ENCODE measurements at places on chromosomes 4 and X. TPM values are rescaled to one million over a fixed set of nuclear protein-coding genes. Genes with fewer than 3 reads are reported as not detected.

DNA sequence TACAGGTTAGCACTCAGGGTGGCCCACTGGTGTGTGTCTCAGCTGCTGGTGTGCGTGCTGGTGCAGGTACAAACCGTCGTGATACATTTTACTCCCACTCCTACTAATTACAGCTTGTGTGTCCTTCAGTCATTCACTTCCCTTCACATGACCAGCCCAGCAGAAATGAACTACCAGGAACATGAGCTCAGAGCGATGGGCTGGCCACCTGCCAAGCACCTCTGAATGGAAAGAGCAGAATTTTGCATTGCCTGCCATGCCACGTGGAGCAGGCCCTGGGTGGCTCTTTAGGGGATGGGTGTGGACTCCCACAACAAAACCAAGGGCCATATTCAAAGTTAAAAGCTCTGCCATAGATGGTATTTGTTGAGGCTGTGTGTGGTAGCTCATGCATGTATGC lies 58.9 kb upstream of the PGM2 start:
- peak; percentile 6 for DNase-seq

Gene ARSJ
- total RNA-seq = 22.7 TPM

GRCh38 chr4:14977830-14978229 lies 24.5 kb upstream of the CPEB2 start:
- peak; percentile 5 for DNase-seq

GRCh38 chr4:184019076-184019475 lies 114.0 kb downstream of the STOX2 start:
- no peak for DNase-seq

GRCh38 chr4:179112441-179113170 lies 1670.4 kb upstream of the AGA start:
- DNase-seq = no peak

Gene TMEM47
- 0.52 TPM for total RNA-seq

GRCh38 chr4:15893962-15894361 lies 44.6 kb downstream of the FGFBP1 start:
- peak; percentile 85 for DNase-seq

Gene ZFP92
- total RNA-seq = not detected

DNA sequence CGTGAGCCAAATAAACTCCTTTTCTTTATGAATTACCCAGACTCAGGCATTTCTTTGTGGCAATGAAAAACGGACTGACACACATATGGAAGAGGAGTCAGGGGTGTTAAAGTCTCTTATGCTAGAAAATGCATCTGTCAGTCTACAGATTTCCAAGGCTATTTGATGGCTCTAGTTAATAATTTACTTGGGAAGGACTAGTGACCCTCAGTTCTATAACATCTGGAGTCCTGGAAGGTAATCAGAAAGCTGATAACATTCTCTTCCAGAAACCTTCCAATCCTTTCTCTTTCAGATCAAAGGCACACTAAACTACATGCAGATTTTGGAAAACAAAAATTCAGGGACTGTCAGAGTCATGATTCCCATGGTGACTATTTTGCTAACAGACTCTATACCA lies 142.0 kb upstream of the TEX13D start:
- no peak for DNase-seq

Gene ADH4
- total RNA-seq = not detected

Gene CYP2U1
- 3.2 TPM for total RNA-seq

GRCh38 chrX:37347420-37347819 lies 1.7 kb upstream of the PRRG1 start:
- peak; percentile 41 for DNase-seq

Gene DMRTC1B
- not detected for total RNA-seq

DNA sequence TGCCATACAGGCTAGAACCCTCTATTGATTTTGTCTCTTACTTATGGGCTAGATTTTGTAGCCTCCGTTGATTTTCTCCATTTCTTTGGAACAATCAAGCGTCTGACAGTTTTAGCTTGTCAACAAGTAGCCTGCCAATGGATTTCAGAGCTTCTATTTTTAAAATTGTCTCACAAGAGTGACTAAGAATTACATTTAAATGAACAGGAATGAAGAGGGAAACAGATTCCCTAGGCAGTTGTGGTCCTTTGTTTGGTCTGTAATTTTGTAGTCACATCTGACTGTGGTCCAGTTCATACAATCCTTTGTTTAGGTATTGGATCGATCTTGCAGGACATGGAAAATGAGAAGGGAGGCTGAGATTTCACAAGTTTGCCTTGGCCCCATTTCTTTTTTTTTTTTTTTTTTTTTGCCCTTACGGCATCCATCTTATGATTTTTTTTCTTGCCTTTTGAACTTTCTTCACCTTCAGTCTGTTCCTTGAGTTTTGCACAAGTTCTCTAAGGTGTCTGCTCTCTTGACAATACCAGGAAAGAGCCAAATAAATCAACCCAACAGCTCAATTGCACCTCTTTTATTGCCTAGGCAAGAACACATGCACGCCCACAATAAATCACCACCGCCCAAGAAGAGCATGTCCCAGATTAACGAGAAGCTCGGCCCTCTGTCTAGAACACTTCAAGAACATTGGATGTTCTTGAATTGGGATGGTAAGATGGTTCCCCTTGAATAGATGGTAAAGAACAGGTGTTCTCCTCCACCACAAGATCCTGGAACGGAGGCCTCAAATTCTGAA lies 86.5 kb upstream of the EGFL6 start:
- DNase-seq = no peak

Gene PRR32
- total RNA-seq = not detected

DNA sequence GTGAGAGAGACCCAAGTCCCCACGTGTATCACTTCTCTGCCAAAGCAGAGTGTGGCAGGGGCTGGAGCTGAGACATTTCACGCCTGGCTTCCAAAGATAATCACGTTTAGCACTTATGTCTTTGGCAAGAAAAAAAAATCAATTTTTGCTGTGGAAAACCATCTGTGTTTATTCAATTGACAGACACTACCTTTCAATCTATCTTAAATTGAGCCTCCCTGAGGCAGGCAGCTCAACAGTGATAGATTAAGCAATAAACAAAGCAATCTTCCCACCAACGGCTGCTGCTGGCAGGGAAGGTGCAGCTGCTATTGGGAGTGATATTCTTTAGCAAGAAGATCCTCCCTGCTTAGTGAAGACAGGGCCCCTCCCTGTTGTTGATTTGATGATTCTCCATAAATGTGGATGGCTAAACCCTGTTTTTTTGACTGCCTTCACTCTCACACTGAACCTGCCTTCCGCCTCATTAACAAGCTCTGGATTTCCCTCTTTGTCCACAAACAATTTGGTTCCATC lies 11.6 kb upstream of the MAGEB17 start:
- DNase-seq = no peak

- no peak for DNase-seq
Measured at GRCh38 chr4:175891231-175891630, 79.2 kb upstream of the GPM6A start.

DNA sequence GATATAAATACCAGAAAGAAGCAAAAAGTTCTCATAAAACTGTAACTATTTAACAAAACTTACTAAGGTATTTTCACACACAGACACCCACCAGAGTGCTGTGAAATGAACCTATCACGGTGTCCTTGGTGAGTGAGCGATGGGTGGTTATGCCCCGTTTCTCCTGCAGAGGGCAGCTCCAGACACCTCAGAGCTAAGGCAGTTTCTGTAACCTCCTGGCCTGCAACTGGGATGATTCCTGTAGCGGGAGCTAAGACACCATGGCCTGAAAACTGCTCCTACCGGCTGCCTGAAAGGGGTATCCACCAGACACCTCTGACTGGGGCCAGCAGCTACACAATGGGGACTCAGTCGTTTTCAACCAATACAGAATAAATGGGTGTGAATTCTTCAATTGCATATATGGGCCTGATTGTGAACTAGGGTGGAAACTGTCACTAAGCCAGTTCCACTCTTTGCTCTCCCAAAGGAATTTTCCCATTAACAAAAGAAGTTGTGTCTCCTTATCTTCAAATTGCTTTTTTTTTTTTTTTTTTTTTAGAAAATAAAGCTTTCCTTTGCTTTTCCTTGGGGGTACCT lies 2375.8 kb upstream of the TENM3 start:
- peak; percentile 31 for DNase-seq

Gene PPAT
- total RNA-seq = 14.9 TPM

- DNase-seq = peak; percentile 30
Measured at GRCh38 chr4:72974694-72975487, 94.6 kb downstream of the COX18 start.

Gene PABPC1L2B
- total RNA-seq = not detected

DNA sequence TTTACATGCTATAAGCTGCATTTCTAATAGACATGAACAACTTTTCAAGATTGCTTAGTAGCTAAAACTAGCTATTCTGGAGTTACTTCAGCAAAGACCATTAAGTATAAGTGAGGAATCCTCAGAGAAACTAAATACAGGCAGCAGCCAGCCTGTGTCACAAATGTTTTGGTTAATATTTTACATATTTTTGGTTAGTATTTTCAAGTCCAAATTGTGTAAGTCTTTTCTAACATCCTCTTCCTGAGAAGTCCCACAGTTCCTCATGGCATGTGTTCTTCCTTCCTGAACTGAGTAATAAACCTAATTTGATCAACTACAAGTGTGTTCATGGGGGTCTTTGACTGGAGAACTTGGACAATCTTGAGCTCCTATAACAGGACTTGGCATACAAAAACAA lies 42.4 kb upstream of the MCF2 start:
- DNase-seq = no peak

Gene RAP2C
- total RNA-seq = 10.0 TPM

GRCh38 chr4:168781926-168782325 lies 228.1 kb downstream of the CBR4 start:
- no peak for DNase-seq

- DNase-seq = peak; percentile 56
Measured at GRCh38 chr4:153466949-153467896, 1.1 kb downstream of the TMEM131L start.

DNA sequence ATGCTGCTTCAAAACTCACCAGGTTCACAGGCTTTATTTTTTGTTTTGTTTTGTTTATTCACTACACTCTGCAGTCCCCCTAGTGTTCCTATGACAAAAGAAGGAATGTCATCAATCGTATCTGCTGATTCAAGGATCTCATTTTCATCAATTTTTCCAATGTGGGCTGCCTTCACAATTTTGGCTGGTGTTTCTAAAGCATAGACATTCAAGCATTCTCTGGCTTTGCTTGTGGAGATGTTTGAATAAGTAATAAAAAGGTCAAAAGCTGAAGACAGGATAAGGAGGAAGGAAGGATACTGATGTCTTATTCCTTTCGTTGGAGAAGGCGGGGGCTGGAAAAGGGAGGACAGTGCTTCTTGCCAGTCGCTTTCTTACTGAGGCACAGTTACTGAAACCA lies 12.2 kb upstream of the KCNIP4 start:
- no peak for DNase-seq

Gene DUX4
- not detected for total RNA-seq

Gene RGN
- not detected for total RNA-seq

DNA sequence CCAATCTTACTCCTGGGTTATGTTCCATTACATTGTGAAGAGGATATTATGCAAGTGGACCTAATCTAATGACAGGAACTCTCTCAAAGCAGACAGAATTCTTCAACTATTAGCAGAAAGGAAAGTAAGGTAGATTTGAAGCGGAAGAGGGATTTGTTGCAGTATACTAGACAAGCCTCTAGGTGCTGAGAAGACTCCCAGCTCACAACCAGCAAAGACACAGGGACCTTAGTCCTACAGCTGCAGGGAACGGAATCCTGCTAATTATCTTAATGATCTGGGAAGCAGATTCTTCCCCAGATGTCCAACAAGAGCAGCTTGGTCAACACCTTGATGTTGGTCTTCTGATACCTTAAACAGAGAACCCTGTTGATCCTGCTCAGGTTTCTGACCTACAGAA lies 73.6 kb downstream of the STK32B start:
- no peak for DNase-seq

Gene GPR143
- 0.49 TPM for total RNA-seq

DNA sequence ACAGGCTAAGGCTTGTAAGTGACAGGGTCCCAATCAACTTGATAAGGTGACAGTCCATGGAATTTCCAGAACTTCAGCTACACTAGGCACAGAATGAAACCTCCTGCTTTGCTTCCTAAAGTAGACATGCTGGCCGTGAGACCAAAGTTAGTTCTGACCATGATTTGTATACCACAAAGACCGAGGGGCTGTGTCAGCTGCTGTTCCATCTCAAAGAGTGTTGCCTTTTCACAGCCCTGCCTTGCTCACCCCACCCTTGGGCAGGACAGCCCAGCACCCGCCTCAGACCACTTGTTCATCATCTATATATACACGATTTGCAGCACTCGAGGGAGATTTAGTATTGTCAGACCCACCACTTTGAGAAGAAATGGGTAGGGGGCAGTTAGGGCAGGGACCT lies 5.3 kb downstream of the IDS start:
- DNase-seq = no peak

DNA sequence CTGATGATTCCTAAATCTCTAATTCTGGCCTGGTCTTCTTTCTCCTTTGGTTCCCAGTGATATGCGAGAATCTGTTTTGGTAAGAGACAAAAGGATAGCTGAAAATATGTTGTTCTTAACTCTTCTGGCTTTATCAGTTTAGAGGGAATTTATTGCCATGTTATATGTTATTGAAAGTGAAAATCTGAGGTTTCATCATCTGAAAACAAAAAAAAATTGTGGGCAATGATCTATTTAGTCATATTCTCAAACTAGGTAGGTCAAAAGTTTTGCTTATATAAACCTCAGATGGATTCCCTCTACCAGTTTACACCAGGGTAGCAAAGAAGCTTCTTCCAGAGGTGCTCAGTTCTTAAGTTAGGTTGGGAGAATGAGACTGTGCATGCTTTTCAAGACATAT lies 103.6 kb downstream of the ITM2A start:
- DNase-seq = no peak

- no peak for DNase-seq
Measured at GRCh38 chr4:47696823-47697222, 141.0 kb downstream of the CORIN start.

DNA sequence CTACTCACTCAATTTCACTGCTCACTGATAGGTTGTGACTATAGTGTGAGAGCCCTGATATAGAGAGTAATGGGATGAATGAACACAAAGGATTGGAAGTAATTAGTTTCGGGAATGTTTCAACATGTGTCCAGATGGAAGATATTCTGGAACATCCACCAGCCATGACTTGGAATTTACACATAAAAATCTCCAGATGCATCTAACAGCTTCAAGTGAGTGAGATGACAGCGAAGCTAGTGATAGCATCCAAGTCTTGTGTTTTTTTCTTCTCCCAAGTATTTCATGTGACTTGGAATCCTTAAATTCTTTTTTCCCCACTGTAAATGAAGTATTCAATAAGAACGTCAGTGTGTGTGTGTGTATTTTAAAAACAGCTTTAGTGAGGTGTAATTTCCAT lies 82.1 kb downstream of the CLDN34 start:
- DNase-seq = no peak

Gene SERPINA7
- total RNA-seq = not detected

GRCh38 chr4:101791182-101791558 lies 640 bp downstream of the BANK1 start:
- no peak for DNase-seq
